ENCODE measurements at places on chromosomes 13 and 19. TPM values are rescaled to one million over a fixed set of nuclear protein-coding genes. Genes with fewer than 3 reads are reported as not detected.

The ZNF560 gene
- not detected for total RNA-seq

The KLK2 gene
- total RNA-seq: not detected

The MAP3K10 gene
- total RNA-seq: 17.7 TPM

The ENOX1 gene
- total RNA-seq: 0.75 TPM

The SIPA1L3 gene
- total RNA-seq: 39.5 TPM

The GJB2 gene
- 0.69 TPM for total RNA-seq
